ENCODE measurements at places on chromosomes 7 and 10.
A peak's percentile ranks its signal among the peaks of the same experiment; 100 is the strongest.

- no peak for DNase-seq
These were observed 362.3 kb upstream of the MTPN start for GRCh38 chr7:136339464-136339863.

GRCh38 chr10:34575882-34576281 lies 239.2 kb downstream of the PARD3 start:
- no peak for DNase-seq

DNA sequence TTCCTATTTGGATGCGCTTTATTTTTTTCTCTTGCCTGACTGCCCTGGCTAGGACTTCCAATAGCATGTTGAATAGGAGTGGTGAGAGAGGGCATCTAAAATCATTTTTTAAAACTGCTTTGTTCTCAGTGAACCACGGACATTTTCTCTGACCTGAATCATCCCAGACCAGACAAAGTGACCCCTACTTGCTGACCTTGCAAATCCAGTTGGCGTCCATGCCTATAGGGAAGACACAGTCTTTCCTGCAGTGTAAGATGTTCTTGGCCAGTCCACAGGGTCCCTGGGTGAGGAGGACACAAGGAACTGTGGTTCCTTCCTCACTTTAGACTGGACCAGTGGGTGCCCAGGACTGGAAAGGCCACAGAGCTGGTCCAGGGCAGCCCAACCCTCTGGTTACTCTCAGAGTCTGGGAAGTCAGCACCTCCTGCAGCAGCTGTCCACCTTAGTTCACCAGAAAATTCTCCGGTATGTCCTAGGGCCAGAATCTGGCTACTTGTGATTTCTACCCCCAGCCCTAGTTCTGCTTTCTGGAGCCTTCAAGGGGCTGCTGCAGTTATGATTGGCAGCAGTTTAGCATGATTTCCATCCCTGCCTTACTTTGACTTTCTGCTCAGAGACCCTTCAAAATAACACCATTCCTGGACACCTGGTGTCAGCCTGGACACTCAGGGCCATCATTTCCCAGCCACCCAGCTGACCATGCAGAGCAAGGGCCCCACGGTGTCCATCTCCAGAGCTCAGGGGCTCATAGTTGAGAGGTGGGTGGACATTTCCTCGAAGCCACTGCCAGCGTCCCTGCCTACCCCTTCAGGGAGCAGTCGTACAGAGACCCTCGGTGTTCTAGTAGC lies 19.3 kb downstream of the VIPR2 start:
- DNase-seq, result no peak

- no peak for DNase-seq
These were observed 23.5 kb upstream of the ABLIM1 start for GRCh38 chr10:114681542-114681941.

DNA sequence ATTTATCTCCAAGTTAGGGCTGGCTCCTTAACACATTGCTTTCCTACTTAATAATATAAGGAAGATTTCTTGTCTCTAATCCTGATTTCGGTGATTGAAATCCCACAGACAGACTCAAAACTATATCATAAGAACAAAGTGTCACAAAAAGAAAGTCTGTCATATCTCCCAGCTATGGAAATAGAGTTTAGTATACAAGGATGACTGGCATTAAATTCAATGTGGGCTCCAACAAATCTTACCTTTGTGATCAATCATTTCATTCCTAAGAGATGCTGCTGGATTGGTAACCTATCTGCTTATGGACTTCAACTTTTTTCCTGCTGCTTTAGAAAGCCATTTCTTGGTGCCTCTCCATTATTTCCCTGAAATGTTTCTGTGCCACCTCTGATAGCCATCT lies 39.5 kb upstream of the ZRANB1 start:
- no peak for DNase-seq

DNA sequence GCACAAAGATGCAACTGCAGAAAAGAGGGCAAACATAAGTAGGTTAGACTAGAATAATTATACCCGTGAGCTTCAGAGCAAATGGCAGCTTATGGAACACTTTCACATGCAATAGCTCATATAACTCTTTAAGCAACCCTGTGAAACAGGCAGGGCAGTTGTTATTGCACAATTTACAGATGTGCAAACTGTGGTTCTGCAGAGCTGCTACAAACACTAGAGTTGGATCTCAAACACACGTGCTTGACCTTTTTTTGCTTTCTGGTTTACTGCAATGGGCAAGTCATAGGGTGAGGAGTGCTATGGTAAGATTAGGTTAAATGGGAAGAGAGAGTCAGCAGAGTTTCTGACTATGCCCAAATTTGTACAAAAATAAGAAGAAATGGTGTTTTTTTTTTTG lies 610.8 kb downstream of the GATA3 start:
- no peak for DNase-seq

GRCh38 chr10:30348378-30348776 lies 701 bp downstream of the MTPAP start:
- DNase-seq, result no peak

GRCh38 chr10:46326066-46326465 lies 39.3 kb downstream of the ANTXRL start:
- DNase-seq, result no peak

DNA sequence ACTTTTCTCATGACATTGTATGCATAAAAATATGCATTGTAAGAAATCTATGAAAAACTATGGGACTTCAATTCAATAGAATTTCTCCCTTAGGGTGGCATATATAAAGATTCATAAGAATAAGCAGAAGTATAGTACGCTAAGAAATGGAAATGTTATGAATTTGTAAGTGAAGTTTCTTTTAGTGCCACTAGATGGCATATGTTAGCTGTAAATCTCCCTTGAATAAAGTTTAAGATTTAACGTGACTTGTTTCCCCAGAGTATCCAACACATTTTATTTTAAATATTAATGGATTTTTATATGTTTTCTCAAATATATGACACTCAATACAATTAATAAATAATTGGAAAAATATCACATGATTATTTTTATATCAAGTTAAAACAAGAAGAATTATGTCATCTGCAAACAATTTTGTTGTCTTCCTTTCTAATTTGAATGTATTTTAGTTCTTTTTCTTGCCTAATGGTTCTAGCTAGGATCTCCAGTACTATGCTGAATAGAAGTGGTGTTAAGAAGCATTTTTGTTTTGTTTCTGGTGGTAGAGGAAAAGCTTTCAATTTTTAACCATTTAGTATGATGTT lies 287.2 kb downstream of the HGF start:
- DNase-seq, result no peak

GRCh38 chr7:73919694-73920375 lies 58.9 kb downstream of the TMEM270 start:
- no peak for DNase-seq

- no peak for DNase-seq
These were observed 167.1 kb upstream of the FAM3C start for GRCh38 chr7:121563177-121563576.

DNA sequence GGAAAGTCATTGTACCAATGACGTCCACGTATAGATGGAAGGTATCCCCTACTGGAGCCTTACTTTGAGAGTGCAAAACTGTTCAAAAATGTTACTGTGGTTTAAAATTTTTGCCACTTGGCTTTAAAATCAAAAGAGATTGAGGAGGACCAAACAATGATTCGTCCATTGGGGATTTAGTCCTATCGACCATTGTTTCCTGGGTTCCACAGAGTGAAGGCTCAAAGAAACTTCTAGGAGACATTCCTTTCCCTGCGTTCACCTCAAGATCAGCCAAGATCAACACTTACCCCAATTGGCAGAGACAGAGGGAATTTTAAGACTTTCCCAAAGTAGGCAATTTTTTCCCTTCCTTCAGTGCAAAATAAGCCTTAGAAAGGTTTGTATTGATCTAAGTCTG lies 152.3 kb downstream of the NEBL start:
- DNase-seq, result no peak

DNA sequence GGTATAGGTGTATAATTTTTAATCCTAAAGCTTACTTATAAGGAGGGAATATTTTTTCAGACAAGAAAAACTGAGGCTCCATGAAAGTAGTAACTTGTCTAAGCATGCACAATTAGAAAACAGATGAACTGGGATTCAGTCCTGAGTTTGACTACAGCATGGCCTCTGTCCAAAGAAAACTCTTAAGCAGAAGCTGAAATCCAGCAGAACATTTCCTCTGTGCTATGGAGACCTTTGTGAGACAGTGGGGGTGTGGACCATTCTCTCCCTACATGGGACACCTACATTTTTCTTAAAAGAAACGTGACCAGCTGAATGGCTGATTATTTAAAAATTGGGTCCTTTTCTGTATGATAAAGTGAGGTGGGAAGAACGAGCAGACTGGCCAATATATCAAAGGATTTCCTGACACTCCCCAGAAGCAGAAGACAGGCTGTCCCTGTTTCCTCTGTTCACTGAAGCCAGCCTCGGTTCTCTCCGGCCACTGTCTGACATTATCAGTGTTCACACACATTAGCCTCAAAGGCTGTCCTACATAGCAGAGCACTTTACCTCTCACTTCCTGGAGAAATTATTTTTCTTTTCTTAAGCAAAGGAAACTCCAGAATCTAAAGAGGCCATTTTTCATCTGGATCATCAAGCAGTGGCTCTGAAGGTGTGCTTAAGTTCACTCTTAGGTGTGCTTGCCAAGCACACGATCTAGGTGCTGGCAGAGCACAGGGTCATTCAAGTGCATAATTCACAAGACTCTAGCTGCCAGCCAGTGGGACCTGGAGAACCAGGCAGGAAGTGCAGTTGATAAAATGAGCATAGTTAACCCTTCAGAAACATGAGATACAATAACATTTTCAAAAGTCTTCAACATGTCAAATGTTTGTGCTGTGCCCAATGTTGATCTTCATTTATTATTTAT lies 40.4 kb upstream of the KIAA1217 start:
- DNase-seq, result no peak

- no peak for DNase-seq
These were observed 34.3 kb upstream of the ITGB8 start for GRCh38 chr7:20296444-20296843.

DNA sequence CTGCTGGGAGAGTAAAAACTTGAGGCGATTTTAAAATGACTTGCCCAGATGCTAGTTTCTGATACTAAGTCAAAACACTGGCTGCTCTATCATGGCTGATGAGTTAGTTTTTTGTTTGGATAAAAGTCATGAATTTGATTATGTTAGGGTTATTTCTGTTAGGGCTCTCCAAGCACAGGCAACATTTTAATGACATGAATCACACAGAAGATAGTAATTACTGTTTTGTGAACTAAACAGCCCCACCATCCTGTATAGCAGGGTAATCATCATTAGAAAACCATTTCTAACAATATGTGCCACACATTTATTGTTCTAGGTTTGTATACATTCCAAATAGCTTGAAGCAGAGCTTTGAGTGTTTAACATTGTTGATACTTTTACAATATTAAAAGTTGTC lies 750.3 kb downstream of the ANKRD7 start:
- no peak for DNase-seq

- DNase-seq, result no peak
These were observed 135.8 kb upstream of the YAE1 start for GRCh38 chr7:39430441-39430840.

- DNase-seq, result no peak
These were observed 29.2 kb downstream of the FAM3C start for GRCh38 chr7:121366852-121367431.

- no peak for DNase-seq
These were observed 15.2 kb upstream of the PRPF18 start for GRCh38 chr10:13571541-13571940.

GRCh38 chr10:133274751-133275683 lies 1.7 kb downstream of the ADAM8 start:
- peak; percentile 85 for DNase-seq

DNA sequence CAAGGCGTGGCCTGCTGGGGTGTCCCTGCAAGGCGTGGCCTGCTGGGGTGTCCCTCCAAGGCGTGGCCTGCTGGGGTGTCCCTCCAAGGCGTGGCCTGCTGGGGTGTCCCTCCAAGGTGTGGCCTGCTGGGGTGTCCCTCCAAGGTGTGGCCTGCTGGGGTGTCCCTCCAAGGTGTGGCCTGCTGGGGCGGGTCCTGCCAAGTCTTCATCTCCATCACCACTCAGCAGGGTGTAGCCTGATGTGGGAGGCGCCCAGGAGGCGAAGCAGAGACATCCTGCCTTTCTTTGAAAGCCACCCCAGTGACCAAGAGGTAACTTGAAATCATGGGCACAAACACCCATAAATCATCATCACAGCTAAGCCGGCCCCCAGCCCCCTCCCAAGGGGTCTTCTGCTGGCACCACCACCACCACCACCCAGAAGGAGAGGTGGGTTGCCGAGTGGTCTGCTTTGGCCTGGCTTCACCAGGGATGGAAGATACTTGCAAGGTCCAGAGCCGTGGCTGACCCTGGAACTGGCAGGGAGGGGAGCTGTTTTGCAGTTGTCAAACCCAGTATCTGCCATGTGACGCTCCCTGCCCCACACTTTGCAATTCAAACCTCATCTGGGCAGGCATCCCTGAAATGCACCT lies 190.6 kb downstream of the EBF3 start:
- DNase-seq, result no peak

DNA sequence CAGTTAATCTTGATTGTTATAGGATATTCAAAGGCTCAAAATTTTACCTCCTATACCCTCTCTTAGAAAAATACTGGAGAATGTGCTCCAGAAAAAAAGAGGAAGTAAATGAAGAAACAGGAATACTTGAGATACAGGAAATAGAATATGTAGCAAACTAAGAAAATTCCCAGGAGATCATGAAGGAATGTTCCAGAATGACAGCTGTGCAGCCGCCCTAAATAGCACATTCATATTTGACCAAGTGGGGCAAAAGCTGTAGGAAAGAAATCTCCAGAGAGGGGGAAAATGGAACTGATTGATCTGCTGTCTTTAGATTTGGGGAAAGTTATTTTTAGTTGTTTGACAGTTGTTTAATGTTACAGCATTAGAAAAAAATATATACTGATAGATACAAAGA lies 46.2 kb upstream of the ZEB1 start:
- DNase-seq, result no peak

- DNase-seq, result no peak
These were observed 184.2 kb upstream of the TMEM196 start for GRCh38 chr7:19957664-19958063.

DNA sequence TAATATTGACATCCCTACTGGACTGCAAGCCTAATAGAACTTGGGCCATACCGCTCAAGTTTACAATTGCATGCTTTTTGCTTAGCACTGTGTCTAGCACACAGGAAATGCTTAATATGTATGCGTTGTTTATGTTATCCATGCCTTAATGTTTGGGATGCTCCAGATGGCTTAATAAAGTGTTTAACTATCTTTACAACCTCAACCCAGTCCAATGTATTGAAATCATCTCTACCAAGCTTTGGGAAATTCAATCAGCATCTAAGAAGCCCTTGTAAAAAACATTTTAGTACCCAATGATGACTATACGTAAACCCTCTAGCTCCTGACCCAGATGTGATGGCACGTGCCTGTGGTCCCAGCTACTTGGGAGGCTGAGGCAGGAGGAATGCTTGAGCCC lies 40.0 kb downstream of the CALD1 start:
- DNase-seq, result no peak

Data from GM19239 (cell line).